ENCODE measurements at places on chromosomes 6 and 20.

DNA sequence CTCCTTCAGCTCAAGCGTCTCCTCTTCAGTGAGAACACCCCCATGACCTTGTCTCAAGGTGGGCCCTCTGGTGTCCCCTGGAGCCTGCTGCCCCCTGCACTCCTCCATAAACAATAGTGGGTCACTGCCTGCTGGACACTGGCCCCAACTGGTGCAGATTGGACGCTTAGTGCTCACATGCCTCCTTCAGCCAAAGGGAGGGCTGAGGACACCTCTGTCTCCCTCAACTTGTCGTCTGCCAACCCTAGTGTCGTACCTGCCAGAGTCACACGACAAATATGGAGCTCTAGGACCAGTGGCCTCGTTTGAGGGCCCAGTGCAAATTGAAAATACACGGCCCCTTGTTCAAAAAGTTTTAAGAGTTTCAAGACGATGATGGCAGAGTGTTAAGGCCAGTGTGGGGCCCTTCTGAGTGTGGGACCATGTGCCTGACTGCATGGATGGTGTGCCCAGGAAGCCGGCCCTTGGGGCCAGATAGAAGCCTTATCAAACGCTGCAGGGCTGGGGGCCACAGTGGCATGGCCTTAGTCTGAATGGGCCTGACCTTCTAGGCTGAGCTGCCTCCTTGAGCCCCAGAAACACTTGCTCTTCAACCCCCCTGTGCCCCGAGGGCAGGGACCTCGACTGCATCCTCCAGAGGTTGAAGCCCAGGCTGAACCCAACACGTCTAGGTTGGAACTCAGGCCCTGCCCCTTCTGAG lies 20.1 kb downstream of the APCDD1L start:
- DNase-seq = no peak

DNA sequence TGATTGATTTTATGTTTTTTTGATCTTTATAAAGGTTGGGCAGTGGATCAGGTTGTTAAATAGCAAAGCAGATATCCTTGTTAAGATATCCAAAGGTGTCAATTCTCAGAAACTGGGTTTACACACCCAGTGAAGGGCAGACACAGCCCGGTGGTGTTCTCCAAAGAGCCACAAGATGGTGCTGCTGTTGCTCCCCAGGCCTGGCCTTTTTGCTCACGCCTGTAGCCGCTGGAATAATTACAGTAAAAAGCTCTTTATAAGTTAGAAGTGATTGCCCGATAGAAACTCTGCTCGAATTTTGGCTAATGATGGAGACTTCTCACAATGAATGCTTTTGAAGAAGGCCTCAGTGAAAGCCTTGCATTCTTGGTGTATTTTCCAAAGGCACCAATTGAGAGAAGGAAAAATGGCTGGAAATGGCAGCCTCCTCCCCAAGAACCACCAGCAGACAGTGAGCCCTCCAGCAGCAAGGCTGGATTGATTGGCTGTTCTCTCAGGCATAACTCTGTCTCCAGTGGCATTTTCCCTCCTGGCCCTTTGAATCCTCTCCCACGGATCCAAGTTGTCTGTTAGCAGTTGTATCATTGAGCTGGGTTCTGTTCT lies 120.5 kb upstream of the CHD6 start:
- no peak for DNase-seq

DNA sequence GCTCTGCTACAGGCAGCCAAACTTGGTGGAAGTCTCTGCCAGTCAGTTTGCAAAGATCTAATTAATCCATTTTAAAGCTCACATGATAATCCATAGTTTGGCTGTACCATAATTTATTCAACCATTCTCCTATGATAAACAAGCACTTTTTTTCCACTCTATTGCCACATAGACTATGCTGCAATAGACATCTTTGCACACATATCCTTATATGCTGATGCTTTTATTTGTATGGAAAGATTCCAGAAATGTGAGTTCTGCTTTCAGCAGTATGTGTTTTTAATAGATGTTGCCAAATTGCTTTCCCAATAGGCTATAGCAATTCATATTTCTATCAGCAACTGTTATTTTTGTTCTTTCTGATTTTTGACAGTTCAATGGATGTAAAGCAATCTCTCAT lies 628.0 kb downstream of the KIF16B start:
- DNase-seq = no peak

DNA sequence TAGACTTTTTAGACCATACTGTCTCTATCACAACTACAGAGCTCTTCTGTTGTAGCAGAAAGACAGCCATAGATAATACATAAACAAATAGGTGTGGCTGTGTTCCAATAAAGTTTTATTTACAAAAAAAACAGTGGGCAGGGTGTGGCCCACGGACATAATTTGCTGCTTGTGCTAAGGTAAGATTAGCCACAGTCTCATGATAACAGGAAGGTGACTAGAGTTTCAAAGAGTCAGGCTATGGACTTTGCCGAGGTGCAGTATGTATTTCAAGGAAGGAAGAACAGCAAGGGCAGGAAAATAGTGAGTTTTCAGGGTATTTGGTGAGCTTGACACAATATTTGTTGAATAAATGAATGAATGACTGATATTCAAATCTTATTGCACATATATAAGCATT lies 20.2 kb downstream of the SOBP start:
- DNase-seq = no peak

DNA sequence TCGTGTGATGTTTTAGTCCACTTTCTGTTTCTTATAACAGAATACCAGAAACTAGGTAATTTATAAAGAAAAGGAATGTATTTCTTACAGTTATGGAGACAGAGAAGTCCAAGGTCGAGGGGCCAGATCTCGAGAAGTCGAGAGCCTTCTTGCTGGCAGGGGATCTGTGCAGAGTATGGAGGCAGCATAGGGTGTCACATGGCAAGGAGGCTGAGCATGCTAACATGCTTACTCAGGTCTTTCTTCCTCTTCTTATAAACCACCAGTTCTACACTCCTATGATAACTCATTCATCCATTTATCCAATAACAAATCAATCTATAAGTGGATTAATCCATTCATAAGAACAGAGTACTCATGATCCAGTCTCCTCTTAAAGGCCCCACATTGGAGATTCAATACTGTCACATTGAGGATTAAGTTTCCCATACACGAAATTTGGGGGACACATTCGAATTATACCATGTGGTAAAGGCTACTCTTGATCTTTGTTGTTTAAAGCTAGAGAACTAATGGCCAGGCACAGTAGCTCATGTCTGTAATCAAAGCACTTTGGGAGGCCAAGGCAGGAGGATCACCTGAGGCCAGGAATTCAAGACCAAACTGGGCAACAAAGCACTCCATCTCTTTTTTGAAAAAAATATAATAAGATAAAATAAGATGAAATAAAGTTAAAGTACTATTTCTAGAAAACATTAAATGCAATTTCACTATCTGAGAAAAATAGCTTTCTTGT lies 2.1 kb downstream of the GOPC start:
- no peak for DNase-seq

GRCh38 chr6:108113557-108114519 lies 39.3 kb upstream of the OSTM1 start:
- DNase-seq = no peak
